PC-3 (cell line): ENCODE measurements at places on chromosomes 16 and 17. TPM values are rescaled to one million over a fixed set of nuclear protein-coding genes. Genes with fewer than 3 reads are reported as not detected.
A peak's percentile ranks its signal among the peaks of the same experiment; 100 is the strongest.

DNA sequence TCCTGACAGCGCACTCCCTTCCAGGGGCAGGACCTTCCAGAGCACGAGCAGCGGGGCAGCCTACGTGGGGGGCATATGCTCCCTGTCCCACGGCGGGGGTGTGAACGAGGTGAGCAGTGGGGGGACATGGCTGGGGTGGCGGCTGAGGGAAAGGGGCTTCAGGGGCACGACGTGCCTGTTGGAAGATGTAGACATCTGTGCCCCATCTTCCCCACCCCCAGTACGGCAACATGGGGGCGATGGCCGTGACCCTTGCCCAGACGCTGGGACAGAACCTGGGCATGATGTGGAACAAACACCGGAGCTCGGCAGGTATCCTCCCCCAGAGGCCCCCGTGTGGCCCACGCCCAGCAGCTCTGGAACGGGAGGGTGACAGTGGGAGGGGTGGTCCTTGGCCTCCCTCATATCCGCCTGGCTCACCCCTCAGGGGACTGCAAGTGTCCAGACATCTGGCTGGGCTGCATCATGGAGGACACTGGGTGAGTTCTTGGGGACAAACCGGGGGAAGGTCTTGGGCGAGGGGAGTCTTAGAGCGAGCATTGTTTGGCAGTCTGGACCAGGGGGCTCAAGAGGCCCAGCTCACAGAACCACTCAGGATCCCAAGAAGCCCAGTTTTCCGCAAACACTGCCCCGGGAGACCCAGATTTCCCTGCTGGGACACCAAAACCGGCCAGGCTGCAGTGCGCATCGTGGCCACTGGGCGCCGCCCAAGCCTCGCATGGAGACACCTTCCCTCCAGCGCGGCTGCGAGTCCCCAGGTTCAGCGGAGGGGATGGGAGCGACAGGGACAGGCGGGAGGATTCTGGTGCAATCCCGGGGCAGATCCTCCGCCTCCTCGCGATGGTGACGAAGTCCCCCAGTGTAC lies 15.7 kb downstream of the ADAM11 start:
- DNase-seq, result peak; percentile 97

GRCh38 chr17:58273453-58274104 lies 7.2 kb downstream of the MPO start:
- DNase-seq, result no peak

GRCh38 chr16:19822533-19822932 lies 62.1 kb downstream of the GPRC5B start:
- no peak for DNase-seq

- no peak for DNase-seq
These were observed 5.3 kb downstream of the NLK start for GRCh38 chr17:28047806-28048205.

Gene CDT1
- 43.0 and 76.6 TPM in 2 replicates for total RNA-seq

DNA sequence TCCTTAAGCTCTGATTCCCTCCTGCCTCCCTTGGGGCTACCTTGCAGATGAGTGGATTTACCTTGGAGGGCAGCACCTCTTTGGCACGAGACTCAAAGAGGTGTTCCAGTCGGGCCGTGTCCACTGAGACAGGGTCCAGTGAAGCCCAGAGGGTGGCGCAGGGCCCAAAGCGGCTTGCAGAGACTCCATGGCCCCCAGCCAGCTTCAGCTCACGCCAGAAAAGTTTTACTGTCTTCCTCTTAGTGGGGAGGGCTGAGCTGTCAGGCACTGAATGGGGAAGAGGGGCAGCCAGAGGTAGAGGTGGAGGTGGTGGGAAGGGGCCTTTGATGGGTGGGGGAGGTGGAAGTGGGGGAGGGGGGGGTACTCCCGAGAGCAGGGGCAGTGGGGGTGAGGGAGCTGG lies 6.7 kb downstream of the TMEM208 start:
- DNase-seq, result no peak

Gene SHCBP1
- total RNA-seq, result 25.8 and 35.1 TPM in 2 replicates

Gene ASPSCR1
- total RNA-seq, result 31.5 and 48.2 TPM in 2 replicates

DNA sequence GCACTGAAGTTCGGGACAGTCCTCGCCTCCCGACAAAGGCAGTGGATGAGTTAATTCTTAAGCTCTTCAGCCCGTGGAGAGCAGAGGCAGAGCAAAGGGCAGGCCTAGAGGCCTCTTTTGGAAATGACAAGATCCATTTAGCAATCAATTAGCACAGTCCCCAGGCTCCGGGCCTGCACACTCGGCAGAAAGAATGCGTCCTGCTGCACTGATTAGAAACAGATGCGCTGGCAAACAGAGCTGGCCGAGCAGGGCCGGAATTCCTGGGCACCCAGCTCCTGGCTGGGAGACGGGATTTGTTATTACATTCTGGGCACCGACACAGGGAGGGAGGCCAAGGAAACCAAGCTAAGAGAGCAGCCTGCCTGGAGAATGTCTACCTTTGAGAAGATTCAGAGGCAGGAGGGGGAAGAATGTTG lies 162.9 kb downstream of the COPRS start:
- no peak for DNase-seq

Gene MPV17L
- 4.5 and 6.0 TPM in 2 replicates for total RNA-seq

- no peak for DNase-seq
These were observed 25.6 kb downstream of the COX10 start for GRCh38 chr17:14094676-14095601.

Gene CRYBA1
- total RNA-seq, result not detected in 2 replicates

GRCh38 chr17:60941571-60941970 lies 263.9 kb downstream of the BCAS3 start:
- DNase-seq, result no peak

Gene FBRS
- total RNA-seq, result 22.2 and 35.0 TPM in 2 replicates

DNA sequence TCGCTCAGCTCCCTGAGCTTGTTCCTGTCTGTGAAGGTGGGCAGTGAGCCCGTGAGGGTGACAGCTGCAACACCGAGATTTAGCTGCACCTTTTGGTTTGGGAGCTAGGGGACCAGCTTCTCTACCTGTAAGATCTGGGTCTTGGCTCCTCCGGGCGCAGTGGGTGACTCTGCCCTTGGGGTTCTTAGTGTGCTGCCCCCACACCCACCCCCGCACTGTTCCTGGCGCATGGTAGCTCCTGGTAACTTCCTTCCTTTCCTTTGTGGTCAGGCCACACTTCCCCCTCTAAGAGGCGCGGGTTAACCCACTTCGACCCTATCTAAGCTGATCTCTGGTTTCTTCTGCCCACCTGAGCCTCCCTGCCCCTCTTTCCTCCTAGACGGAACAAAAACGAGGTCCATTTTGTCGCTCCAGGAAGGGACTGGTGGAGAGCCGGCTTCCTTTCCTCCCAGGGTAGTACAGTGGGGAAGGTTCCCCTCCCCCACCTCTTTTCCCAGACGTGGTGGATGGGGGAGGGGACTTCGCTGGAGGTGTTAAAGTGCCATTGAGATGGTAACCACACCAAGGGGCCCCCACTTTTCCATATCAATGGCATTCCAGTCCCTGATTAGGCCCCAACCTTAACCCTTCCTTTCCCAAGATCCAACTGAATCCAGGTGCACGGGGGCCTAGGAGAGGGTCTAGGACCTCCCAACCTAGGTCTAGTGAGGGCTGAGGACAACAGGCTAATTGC lies 4.6 kb upstream of the CLDN9 start:
- no peak for DNase-seq

Gene CLDN9
- 0.33 and 1.2 TPM in 2 replicates for total RNA-seq

- peak; percentile 67 for DNase-seq
These were observed 18.0 kb downstream of the CTRB2 start for GRCh38 chr16:75188832-75189477.

DNA sequence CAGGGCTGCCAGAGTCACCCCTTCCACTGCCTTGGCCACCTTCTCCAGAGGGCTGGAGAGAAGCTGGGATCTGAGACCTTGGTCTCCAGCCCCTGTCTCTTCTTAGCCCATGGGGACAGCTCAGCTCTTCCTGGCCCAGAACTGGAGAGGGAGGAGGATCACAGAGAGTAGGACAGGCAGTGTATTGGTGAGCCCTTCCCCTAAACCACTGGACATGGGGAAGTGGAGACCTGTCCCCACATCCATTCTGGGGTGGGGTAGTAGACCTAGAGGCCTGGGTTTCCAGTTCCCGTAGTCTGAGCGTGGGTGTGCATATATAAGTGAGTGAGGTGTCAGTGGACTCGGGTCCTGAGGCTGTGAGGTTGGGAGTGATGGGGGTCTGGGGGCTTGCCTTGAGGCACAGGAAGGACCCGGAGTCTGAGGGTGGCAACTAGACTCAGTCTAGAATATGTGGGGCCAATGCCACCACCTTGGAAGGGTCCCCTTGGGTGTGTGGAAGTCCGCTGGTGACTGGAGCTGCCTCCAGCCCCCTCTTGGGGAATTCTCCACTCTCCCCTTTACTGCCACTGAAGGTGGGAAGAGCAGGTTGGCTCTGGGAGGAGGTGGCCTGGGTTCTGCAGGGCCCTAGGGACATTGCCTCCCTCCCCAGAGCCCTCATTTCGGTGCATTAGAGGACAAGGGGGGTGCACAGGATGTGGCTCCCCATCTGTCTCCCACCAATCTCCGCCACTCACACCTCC lies 19.9 kb downstream of the GJD3 start:
- DNase-seq, result no peak

DNA sequence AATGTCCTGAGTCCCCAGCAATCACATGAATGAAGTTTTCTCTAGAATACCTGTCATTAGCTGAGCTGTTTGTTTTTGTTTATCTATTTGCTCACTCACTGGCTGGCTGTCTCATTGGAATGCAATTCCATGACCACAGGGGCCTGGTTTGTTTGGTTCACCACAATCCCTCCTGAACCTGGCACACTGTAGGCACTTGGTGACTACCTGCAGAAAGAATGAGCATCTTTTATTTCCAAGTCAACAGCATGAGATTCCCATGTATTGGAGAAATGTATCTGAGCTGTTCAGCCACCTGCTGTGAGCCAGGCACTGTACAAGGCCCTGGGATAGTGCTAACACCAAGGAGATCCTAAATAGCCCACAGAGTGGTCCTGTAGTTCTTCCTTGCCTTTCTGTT lies 345.1 kb downstream of the XYLT1 start:
- DNase-seq, result no peak

DNA sequence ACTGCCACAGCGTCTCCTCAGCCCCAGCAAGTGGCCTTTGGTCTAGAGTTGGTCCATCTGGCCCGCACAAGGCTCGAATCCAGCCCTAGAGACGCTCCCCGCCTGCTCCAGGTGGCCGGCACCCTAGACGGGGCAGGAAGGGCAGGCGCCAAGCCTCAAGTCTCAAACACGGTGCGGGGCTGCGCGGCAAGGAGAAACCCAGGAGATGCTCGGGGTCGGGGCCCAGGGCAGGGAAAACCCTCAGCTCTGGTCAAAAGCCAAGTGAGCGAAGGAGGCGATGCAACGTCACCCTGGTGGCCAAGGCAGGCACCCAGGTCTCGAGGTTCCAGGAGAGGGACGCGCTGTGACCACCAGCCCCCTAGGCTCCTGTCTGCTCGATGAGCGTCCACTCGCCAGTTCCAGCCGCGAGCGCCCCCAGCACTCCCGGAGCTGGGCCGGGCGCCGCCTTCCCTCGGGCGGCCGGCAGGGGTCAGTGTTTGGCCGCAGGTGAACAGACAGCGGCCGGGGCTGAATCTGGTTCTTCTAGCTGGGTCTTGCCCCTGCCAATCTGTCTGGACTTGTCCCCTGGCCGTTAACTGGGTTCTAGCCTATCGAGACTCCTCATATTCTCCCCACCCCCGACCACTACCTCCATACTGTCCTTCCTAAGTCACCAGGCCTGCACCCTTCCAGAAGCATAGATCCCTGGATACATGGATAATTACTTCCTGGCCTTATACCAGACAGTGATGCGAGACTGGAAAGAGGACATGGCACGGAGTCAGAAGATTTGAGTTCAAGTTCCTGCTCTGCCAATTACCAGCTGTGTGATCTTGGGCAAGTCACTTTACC lies 44.0 kb downstream of the PRAC1 start:
- DNase-seq, result peak; percentile 90

Gene AATK
- total RNA-seq, result 1.1 and 1.7 TPM in 2 replicates

- no peak for DNase-seq
These were observed 140.1 kb downstream of the CCDC182 start for GRCh38 chr17:57604771-57605674.

GRCh38 chr17:19359856-19360255 lies 2.7 kb downstream of the B9D1 start:
- no peak for DNase-seq

Gene GP2
- total RNA-seq, result not detected in 2 replicates

DNA sequence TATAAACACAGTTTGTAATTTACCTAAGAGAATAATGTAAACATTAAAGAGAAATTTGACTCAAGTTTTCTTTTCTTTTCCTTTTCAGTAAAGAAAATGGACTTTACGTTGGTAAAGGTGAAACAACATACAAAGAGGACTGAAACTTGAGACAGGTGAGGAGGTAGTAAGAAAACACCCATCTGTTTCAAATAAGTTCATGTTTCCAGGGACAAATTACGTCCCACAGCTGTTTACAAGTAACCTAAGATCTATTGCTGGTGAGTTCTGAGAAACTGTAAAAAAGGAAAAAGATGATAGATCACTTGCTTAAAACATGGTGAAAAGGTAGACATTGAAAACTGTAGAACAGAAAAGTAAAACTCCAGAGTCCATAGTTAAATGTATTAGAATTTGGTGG lies 4.8 kb upstream of the ABCA5 start:
- no peak for DNase-seq

Gene GPATCH8
- 22.7 and 30.1 TPM in 2 replicates for total RNA-seq

GRCh38 chr16:81403601-81404391 lies 40.8 kb upstream of the CMIP start:
- DNase-seq, result peak; percentile 89

DNA sequence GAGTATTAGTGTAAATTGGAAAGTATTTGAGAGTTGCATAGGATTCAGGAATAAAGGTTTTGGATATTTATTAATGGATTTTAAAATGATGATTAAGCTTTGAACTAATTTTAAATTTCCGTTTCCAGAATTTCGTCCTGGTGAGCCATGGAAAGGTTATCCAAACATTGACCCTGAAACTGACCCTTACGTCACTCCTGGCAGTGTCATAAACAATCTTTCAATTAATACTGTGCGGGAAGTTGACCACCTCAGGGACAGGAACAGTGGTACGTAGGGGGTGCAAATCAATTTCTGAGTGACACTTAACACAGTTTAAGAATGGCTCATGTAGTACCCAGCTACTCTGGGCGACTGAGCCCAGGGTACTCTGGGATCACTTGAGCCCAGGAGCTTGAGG lies 29.1 kb upstream of the SLC5A11 start:
- DNase-seq, result no peak

- peak; percentile 62 for DNase-seq
These were observed 90.9 kb downstream of the MYH11 start for GRCh38 chr16:15765880-15766279.

Gene C16orf92
- not detected in 2 replicates for total RNA-seq

- DNase-seq, result peak; percentile 79
These were observed 10.3 kb upstream of the ARL4D start for GRCh38 chr17:43388359-43389045.

Gene ATP2C2
- 26.0 and 40.5 TPM in 2 replicates for total RNA-seq

GRCh38 chr17:39640591-39641031 lies 3.7 kb downstream of the STARD3 start:
- no peak for DNase-seq

- no peak for DNase-seq
These were observed 98.0 kb downstream of the TBC1D16 start for GRCh38 chr17:79937391-79938335.

DNA sequence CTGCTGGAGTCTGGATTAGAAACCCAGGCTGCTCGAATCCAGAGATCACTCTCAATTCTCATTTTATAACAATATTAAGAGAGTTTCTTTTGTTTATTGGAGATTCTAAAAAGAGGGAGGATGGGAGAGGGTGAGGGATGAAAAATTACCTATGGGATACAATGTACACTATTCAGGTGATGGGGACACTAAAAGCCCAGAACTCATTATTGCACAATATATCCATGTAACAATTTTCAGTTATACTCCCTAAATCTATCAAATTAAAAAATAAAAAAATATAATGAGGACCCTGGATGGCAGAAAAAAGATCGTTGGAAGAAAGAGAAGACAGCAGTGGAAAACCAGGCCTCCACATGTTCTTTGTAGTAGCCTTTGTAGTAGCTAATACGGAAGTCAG lies 100.8 kb downstream of the CNTNAP4 start:
- no peak for DNase-seq
